ENCODE measurements at places on chromosomes 12 and 14.

DNA sequence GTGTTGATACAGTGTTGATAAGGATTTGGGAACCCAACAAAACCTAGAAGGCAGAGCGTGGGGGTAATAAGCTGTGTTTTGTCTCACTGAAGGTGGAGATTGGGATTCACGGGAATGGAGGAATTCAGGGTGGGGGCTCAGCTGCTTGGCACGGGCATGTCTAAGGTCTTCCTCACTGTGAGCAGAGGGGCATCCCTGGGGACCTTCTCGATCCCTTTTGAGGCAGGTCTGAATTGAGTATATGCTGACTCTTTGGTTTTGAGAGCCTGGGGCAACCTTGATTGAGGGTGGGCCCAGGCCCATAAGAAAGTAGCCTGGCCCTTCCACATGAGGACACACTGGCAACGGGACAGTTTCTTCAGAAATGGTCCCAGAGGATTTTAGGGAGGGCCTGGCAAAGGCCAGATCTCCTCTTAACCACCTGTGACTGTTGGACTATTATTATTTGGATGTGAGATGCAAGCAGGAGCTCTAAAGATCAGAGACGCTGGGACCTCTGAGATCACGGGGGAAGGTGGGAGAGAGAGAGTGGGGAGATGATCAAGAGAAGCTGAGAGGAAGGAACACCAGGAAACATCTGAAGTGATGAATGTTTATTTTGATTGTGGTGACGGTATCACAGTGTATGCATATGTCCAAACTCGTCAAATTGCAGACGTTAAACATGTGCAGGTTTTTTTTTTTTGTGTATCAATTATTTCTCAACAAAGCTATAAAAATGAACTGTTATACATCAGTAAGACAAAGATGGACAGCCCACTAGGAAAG lies 48.4 kb downstream of the SMIM41 start:
- DNase-seq: no peak

DNA sequence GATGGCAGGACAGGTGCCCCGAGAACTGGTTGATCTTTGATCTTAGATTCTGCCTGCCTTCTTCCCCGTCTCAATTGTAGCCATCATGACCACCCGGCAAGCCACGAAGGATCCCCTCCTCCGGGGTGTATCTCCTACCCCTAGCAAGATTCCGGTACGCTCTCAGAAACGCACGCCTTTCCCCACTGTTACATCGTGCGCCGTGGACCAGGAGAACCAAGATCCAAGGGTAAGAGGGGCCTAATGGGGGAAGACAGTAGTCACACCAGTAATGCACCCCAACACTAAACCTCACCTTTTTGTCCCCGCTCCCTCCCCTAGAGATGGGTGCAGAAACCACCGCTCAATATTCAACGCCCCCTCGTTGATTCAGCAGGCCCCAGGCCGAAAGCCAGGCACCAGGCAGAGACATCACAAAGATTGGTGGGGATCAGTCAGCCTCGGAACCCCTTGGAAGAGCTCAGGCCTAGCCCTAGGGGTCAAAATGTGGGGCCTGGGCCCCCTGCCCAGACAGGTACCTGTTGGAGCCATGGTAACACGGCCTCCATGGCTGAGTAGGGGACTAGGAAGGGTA lies 556 bp downstream of the TROAP start:
- DNase-seq: no peak

GRCh38 chr12:111094157-111095010 lies 174.0 kb upstream of the MYL2 start:
- DNase-seq: no peak

GRCh38 chr12:1552911-1553491 lies 41.4 kb downstream of the FBXL14 start:
- DNase-seq: no peak

- no peak for DNase-seq
Observed at GRCh38 chr12:2137711-2138110, 84.9 kb downstream of the CACNA1C start.

- no peak for DNase-seq
Observed at GRCh38 chr14:34872822-34873588, 2.2 kb downstream of the BAZ1A start.

DNA sequence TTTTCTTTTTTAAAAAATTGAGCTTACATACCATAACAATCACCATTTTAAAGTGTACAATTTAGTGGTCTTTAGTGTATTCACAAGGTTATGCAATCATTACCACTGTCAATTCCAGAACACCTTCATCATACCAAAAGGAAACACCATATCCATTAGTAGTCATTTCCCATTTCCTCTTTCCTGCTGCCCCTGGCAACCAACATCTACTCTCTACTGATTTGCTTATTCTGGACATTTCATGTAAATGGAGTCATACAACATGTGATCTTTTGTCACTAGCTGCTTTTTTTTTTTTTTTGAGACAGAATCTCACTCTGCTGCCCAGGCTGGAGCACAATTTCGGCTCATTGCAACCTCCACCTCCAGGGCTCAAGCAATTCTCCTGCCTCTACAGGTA lies 66.8 kb upstream of the CFL2 start:
- DNase-seq: no peak

- no peak for DNase-seq
Observed at GRCh38 chr14:57009585-57010515, 199.6 kb upstream of the OTX2 start.

DNA sequence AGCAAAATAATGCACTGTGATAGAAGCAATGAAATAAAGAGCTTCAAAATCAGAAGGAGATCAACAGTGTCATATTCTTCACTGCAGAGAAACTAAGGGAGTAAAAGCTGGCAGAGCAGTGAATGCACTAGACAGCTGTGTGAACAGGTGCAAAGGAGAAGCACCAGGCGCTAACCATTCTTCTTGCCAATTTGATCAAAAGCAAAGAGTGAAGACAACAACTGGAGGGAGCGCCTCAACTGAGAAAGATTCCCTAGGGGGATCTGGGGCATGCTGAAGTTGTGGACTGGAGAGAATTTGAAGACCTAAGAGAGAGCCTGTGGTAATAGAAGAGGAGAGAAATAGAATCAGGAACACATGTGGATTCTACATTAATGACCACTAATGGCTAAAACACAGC lies 50.4 kb upstream of the OVCH1 start:
- no peak for DNase-seq

- no peak for DNase-seq
Observed at GRCh38 chr14:50388256-50388931, 8.3 kb downstream of the CDKL1 start.

- no peak for DNase-seq
Observed at GRCh38 chr12:75964150-75964549, 67.4 kb downstream of the PHLDA1 start.

- no peak for DNase-seq
Observed at GRCh38 chr14:22533057-22533704, 55.8 kb downstream of the DAD1 start.

- DNase-seq: no peak
Observed at GRCh38 chr12:52418576-52419110, 12.5 kb upstream of the KRT82 start.

- no peak for DNase-seq
Observed at GRCh38 chr12:108633534-108634248, at the start of gene SELPLG. Gene SELPLG, minus strand, starts transcription at chr12:108633894. Its CDS starts 9,587 bp downstream, at chr12:108624307.

GRCh38 chr14:39107591-39107996 lies 4.6 kb upstream of the SEC23A start:
- no peak for DNase-seq

- no peak for DNase-seq
Observed at GRCh38 chr12:15033641-15034040, 60.8 kb downstream of the PDE6H start.

DNA sequence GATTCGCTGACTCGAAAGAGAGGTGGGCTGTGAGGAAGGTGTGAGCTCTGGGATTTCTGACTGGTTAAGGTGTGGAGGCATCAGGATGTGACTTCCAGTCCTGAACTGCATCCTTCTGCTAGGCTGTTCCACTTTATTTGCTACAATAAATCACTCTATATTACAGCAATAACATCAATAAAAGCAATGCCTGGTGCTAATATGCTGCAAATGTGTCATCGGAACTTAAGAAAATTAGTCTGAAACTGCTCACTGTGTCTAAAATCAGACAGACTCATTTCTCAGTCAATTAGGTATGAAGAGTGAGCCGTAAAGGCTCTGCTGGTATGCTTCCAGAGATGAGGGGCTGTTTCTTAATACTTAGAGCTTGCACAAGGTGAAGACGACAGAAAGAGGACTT lies 126.6 kb downstream of the HELB start:
- no peak for DNase-seq

Data from NCI-H1092 (cell line).